Stimulated activated CD8-positive, alpha-beta memory T cell treated with anti-CD3 and anti-CD28 coated beads, Interleukin-4, amount 100 ng/mL, for 1 hour (primary cell): ENCODE measurements at places on chromosomes 16 and 17.
A peak's percentile ranks its signal among the peaks of the same experiment; 100 is the strongest.

DNA sequence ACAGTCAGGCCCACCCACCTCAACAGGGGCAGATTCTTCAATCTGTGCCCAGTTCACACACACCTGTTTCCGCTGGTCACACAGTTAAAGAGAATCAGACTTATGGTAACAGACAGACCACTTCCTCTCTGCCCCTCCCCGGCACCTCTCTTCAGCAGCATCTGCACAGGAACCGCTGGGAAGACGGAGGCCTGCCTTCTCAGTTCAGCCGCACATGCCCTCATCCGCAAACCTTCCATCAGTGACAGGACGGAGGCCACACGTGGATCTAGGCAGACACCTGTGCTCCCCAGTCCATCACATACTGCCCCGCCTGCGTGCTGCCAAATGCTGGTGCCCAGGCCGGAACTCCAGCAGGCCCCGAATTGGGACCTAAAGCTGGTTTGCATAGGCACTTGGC, 10.3 kb downstream of the PHB1 start:
- DNase-seq: no peak

DNA sequence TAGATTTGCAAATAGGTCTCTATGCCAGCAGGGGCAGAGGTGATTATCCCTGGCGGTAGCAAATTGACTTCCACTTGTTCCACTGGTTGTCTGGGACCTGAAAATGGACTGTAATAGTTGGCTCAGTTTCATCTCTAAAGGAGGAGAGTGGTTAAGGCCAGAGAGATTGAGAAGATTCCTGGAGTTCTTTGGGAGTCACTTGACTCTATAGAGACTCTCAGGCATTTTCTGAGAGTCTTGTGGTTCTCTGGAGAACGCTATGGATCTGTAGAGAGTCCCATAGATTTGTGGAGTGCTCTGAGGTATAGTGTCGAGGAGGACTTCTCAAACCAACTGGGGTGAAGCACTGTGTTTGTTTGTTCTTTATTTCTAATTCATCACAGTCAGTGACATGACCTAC, 8.9 kb upstream of the PMP22 start:
- DNase-seq: no peak

DNA sequence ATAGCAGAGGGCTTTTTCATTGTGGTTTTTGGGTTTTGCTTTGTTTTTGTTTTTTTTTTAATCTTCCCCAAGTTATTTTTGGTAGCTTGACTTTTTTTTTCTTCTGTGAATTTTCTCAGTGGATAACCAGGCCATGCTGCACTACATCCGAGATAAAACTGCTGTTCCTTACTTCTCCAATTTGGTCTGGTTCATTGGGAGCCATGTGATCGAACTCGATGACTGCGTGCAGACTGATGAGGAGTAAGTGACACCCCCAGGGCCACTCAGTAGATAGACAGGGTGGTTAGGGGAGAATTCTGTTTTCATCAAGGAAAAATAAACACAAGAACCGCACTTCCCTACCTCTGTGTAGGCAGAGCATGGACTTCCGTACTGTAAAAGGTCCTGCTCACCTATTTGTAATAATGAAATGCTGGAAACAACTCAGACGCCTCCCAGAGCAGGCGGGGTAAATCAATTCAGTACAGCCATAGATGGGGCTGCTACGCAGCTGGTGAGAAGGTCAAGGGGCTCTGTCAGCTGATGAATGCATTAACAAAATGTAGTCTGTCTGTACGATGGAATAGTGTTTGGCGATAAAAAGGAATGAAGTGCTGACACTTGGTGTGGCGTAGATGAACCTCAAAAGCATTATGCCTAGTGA, 28.6 kb downstream of the CLEC16A start:
- no peak for DNase-seq

DNA sequence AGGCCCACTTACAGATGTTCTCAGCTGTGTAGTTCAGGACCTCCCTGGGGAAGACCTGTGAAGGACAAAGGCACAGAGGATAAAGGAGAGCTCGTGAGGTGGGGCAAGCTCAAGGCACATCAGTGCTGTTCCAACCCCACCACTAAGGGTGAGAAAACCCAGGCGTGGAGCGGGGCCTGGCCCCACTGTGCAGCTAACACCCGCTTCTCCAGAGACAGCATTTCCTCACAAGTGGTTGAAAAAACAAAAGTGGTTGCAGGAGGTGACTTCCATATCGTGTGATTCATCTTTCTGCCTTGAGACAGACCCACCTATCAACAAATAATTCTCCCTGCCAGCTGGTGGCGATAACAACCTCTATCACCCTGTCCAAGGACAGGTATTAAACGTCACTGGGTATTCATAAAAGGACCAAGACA, 30.0 kb downstream of the SNN start:
- no peak for DNase-seq

DNA sequence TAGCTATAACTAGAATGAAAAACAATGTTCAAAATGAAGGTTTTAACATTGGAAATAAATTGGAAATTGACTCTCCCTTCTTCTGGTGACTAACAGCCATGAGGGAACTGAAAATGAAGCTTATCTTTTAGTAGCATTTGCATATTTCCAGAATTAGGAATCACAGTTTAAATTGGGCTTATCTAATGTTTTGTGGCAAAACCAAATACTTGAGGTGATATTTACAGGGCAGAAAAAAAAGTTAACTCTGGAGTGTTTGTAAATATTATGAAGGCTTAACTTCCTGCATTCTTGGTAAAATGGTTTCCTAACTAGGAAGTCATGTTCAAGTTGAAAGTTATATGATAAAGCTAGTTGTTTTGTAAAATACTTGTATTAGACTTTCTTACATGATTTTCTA, 96.4 kb upstream of the SOX9 start:
- no peak for DNase-seq

- peak; percentile 34 for DNase-seq
These were observed 108.5 kb upstream of the XYLT1 start for GRCh38 chr16:17578981-17579874.

DNA sequence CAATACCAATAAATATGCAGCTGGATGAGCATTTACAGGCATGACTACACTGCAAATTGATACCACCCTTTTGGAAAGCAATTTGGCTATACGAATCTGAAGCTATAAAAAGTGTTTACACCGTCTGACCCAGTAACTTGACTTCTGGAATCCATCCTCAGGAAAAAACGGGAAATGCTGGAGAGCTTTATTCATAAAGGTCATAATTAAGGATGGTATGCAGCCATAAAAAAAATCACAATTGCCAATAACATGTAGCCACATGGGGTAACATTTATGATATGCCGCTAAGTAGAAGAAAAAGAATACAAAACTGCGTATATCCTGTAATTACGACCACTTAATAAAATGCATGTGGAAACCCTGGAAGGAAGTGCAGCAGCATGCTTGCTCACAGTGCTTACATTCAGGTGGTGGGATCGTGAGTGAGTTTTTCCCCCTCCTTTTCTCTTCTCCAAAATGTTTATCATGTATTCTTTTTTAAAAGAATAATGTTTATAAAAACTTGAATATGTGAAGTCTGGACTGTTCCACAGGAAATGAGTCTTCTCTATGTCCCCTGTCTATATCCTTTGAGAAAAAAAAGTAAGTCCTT, 34.2 kb downstream of the COPRS start:
- no peak for DNase-seq

DNA sequence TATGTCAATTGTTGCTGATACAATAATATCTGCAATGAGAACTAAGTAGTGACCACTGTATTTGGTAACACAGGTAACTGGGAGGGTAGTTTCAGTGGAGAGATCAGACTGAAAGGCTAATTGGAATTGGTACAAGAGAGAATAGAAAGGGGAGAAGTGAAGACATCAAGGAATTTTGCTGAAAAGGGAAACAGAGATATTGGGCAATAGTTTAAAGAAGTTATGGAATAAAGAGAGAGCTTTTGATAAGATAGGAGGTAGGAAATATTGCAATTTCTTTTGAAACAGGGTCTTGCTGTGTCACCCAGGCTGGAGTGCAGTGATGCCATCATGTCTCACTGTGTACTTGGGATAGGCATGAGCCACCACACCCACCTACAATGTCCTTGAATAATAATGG, 26.9 kb upstream of the CDH11 start:
- DNase-seq: no peak

DNA sequence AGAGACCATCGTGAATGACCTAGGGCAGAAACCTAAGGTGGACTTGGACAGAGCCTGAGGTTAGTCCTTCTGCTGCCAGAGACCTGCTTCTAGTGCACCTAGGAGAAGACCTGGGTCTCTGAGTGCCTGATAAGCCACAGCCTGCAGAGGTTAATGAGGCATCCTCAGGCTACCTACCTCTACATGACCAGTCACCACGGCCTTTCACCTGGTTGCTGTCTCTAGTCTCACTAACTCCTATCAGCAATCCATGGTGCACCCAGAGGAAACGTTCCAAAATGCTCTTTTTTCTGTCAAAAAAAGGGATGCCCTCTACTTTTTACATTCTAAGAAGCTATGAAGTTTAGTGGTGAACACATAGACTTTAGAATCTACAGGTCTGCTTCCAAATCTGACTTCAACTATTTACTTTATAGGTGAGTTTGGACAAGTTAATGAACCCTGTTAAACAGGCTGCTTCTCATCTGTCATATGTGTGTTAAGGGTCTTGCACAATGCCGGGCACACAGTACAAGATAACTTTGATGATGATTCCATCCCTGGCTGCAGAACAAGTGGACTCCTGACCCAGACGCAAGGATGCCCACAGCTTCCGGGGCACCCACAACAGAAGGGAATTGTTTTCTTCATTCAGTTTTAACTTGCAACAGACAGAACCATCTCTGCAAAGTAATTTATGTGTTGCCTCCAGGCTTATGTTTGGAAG, 469.9 kb upstream of the CDH5 start:
- no peak for DNase-seq

DNA sequence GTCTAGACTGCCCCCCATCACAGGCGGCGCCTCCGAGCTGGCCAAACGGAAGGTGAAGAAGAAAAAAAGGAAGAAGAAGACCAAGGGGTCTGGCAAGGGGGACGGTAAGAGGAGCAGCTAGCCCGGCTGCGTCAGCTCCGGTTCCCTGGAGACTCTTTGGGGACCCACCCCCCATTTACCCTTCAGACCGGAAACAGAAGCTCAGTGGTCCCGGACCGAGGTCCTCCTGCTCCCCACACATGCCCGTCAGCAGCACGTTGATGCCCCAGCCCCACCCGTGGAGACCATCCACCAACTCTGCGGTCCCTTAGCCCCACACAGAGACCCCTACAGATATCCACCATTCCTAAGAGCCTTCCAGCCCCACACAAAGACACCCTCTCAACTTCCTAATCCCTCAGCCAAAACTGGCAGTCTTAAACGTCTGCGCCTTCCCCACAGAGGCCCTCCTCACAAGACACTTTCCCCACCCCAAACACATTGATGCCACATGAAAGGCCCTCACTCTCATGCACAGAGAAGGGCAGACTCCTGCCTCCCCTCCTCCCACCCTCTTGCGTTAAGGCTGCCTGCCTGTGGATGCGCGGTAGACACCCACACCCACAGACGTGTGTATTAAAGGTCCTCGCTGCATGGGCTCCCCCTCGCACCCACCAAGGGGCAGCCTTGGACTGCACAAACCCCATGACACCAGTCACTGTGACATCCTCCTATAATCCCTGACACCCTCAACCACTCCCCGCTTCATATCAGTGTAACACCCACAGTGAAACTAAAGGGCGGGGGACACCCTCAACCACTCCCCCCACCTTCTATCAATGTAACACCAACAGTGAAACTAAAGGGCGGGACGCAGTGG, 58.2 kb upstream of the RPH3AL start:
- DNase-seq: no peak

DNA sequence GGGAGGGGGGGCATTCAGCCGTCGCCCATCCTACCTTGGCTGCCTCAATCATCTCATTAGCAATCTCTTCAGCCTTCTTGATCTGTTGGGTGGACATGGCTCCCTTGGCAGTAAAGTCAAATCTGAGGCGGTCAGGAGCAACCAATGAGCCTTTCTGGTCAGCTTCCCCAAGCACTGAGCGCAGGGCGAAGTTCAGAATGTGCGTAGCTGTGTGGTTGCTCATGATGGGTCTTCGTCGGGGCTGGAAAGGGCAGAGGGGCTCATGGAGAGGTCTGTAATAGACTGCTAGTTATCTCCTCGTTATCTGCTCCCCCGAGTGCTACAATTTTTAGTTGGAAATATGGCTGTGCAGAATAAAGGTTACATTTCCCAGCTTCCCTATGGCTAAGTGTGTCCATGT, 7.2 kb upstream of the EXOSC6 start:
- DNase-seq: no peak

DNA sequence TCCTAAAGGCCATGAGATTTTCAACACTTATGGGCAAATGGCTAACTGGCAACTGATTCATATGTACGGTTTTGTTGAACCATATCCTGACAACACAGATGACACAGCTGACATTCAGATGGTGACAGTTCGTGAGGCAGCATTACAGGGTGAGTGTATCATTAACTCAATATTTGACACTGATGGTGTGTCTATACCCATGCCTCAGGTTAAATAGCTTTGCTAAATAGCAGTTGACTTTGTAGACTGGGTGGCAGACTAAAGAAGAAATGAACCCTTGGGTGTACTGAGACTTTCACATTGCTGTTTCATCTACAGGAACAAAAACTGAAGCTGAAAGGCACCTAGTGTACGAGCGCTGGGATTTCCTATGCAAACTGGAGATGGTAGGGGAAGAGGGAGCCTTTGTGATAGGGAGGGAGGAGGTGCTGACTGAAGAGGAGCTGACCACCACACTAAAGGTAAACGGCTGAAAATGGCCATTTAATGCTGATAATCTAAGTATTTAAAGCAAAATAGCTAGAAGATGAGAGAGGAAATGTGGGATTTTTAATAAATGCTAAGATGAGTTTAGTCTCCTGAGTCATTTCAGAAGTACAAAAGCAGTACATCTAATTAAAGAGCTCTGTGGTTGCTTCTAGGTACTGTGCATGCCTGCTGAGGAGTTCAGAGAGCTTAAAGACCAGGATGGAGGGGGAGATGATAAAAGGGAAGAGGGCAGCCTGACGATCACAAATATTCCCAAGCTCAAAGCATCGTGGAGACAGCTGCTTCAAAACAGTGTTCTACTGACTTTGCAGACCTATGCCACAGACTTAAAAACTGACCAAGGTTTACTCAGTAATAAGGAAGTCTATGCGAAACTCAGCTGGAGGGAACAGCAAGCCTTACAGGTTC, 3.0 kb downstream of the SETD6 start:
- DNase-seq: no peak

- peak; percentile 74 for DNase-seq
These were observed 4.7 kb downstream of the ITGAE start for GRCh38 chr17:3796110-3796821.

GRCh38 chr17:75356260-75356937, 49.1 kb downstream of the GRB2 start:
- no peak for DNase-seq

- DNase-seq: no peak
These were observed 18.1 kb downstream of the KCNJ2 start for GRCh38 chr17:70187383-70187782.

GRCh38 chr17:1898872-1899271, 69.1 kb downstream of the RPA1 start:
- no peak for DNase-seq

DNA sequence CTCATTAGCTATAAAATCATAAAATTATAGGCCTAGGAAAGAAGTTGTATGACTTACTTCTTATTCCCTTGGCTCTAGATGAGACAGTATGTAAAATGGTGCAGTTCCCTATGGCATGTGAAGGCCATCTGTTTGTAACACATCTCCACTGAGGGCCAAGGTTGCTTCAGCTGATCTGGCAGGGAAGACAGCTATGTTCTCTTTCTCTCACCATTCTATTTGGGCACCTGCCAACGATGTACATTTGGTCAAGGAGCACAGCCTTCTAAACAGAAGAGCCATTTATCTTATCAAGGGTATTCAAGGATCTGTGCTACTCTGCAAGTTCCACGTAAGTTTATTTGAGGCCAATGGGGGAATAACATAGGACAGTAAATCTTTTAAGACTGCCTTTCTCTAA, 129.8 kb upstream of the TOM1L1 start:
- no peak for DNase-seq
